Stimulated activated CD4-positive, alpha-beta T cell treated with anti-CD3 and anti-CD28 coated beads, Interleukin-4, amount 100 ng/mL, for 48 hours (primary cell): ENCODE measurements at places on chromosomes 11 and 22.
A peak's percentile ranks its signal among the peaks of the same experiment; 100 is the strongest.

DNA sequence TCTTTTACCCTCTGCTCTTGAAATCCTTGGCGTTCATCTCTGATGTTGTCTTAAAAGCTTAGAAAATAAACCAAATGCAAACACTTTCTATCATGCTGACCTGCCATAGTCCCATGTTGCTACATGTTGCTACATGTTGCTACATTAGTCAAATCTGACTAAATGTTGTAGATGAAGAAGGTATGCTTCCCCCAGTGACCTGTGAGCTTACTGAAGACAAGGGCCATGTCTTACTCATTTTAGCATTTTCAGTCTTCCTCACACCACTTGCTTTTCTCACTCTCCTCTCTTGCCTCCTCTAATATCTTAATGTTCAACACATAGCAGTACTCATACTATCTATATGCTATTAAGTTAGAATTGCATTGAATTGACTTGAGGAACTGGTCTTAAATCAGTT lies 346.4 kb upstream of the MTNR1B start:
- no peak for DNase-seq

DNA sequence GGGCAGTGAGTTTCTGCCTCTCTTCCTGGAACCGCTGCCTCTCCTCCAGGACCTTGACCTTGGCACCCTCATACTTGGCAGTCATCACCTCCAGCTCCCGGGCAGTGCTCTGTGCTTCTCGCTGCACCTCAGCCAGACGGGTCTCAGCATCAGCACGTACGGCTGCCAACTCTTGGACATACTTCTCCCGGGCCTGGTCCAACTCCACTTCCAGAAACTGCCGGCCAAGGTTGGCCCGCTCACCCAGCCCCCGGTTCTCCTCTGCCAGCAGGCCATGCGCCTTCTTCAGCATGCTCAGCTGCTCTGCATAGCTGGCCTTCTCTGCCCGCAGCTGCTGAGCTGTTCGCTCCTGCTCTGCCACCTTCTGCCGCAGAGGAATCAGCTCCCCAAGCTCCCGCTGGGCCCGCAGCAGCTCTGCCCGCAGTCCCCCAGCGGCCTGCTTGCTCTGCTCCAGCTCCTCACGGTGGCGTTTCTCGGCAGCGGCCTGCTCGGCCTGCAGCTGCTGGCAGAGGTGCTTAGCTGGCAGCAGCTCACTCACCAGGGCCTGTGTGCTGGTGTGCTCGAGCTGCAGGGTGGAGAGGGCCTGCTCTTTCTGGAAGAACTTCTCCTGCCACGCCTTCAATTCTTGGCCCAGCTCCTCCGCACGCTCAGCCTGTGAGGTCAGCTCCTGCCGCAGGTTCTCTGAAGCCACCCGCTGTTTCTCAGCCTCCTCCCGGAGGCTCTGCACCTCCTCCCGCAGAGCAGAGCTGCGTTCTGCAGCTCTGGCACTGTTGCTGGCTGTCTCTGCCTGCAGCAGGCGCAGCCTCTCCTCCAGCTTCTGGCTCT lies 14.4 kb downstream of the IL18BP start:
- no peak for DNase-seq

DNA sequence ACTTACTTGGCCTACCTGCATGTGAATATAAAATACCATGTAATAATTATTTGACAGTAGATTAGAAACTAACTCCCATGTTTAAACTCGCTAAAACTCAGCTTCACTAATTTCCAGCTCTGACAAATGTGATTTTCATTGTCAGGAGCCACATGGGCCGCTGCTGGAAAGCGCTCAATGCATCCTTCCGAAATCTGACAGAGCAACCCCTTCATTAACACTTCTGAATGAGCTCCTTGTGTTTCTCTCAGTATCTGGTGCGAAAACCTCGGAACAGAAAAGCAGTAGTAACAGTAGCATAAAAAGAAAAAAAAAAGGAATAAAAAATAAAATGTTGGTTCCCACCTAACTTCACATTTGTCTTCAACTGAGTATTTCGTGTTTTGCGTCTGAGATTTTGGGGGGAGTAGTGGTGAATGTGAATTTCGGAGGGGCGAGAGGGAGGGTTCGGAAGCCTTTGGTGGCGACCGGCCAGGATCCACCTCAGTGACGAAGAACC lies 710 bp downstream of the MTCH2 start:
- no peak for DNase-seq

DNA sequence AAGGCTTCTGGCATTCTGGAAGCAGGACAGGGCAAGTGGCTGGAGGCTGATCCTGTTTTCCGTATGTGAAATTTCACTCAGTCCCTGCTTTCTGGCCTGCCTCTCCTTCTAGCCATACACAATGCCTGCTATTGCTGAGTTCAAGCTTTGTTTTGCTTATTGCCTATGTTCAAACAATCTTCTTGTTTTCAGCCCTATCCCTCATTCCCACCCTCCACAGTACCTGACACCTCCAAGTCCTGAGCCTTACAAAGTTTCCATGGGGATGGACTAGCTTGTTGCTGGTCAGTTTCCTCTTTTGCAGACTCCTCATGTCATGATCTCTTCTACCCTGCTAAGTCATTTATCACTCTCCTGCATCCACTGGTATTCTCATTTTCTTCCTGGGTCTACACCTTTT lies 38.1 kb downstream of the FAM76B start:
- DNase-seq, result no peak

GRCh38 chr22:41123151-41123550 lies 30.8 kb downstream of the EP300 start:
- DNase-seq, result no peak

GRCh38 chr11:32430568-32431381 lies 4.6 kb downstream of the WT1 start:
- DNase-seq, result no peak

GRCh38 chr22:50416996-50417395 lies 57.8 kb downstream of the SBF1 start:
- no peak for DNase-seq

- DNase-seq, result no peak
These were observed 20.1 kb upstream of the SORL1 start for GRCh38 chr11:121431820-121432526.

GRCh38 chr22:49763138-49763537 lies 64.5 kb downstream of the BRD1 start:
- no peak for DNase-seq

- DNase-seq, result no peak
These were observed 105.6 kb downstream of the SLC1A2 start for GRCh38 chr11:35313760-35314153.

DNA sequence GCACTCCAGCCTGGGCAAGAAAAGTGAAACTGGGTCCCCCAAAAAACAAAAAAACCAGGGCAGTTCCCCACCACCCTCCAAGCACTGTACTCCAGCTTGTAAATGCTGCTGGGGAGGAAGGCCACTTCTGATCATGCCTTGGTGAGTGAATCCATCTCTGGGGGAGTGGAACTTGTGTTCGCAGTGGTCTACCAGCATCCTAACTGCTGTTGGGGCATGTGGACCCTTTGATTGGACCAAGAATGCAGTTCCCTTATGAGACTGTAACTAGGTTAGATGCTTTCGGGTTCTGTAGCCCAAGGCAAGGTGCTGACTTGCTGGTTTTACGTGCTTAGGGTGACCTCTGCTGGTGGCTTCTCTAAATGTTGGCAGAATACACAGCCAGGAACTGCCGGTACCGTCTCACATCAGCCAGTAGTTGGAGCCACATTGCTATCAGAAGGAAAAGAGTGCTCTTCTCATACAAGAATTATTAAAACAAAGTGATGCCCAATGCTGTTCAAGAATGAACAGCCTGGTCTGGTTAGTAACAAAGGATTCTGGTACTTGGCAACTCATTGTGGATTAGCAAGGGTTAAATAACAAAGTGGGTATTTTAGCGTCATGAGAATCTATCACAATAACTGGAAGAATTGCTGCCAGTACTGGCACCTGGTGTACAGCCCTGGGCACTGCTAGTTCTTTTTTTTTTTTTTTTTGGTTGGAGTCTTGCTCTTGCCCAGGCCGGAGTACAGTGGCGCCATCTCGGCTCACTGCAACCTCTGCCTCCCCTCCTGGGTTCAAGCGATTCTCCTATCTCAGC lies 13.0 kb downstream of the EIF1AD start:
- DNase-seq, result peak; percentile 87

GRCh38 chr11:130171534-130171933 lies 12.0 kb downstream of the ST14 start:
- no peak for DNase-seq

DNA sequence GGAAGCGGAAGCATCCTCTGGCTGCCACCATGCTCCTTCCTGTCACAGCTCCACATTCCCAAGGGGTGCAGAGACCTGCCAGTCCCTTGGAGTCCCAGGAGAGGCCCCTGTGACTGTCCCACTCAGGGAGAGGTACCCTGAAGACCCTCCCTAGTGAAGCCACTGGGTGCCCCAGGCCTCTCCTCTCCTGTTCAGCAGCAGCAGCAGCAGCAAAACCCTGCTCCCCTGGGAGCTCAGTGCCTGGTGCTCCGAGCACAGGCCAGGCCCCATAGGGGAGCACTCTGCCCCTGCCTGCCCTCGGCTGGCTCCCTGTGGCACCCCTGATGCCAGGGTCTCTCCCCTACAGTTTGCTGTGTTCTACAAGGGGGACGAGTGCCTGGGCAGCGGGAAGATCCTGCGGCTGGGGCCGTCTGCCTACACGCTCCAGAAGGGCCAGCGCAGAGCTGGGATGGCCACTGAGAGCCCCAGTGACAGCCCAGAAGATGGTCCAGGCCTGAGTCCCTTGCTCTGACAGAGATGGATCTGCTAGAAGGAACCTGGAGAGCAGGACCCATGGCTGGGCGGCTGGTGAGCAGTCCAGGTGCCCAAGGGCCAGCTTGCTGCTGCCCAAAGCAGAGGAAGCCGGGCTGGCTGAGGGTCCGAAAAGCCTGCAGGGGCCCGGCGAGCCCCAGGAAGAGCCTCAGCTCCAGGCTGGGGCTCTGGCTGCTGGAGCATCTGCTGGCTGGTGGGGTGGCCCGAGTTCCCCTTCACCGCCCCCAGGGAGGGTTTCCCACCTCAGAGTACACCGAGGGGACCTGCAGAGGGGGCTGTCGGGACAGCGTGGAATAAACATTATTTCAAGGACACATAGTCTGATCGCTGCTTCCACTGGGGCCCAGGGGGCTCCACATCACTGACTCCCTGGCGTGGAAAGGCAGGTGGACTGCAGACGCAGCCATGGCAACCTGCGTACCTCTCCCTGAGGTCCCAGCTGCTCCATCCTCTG lies 21.3 kb downstream of the TRMU start:
- no peak for DNase-seq

DNA sequence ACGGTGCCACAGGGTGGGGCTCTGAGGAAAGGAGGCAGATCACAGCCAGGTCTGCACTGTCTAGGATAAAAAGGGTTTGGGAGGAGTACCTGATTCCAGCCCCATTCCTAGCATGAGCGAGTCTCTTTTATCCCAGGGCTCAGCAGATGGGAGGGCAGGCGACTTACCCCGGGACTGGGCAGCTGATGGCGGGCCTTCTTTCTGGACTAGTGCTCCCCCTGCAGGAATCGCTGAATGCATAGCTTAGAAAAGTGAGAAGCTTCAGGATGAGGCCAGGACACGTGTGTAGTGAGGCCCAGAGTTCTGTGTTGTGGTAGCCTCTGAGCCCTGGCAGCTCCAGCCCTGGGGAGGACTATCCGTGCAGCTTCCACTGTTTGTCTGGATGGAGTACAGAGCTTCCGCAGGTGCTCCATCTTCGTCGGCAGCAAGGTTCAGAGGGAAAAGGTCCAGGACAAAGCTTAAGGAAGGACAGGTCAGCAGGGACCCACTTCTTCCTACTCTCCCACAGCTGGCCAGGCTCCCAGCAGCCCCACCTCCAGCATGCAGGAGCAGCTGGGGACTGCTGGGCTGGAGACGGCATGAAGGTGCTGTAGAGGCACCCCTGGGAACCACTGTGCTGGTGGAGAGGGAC lies 30.4 kb downstream of the COMMD9 start:
- peak; percentile 6 for DNase-seq

GRCh38 chr22:20128902-20129746 lies 2.5 kb upstream of the ZDHHC8 start:
- peak; percentile 26 for DNase-seq

- DNase-seq, result no peak
These were observed 73.8 kb downstream of the C11orf58 start for GRCh38 chr11:16812274-16812673.

DNA sequence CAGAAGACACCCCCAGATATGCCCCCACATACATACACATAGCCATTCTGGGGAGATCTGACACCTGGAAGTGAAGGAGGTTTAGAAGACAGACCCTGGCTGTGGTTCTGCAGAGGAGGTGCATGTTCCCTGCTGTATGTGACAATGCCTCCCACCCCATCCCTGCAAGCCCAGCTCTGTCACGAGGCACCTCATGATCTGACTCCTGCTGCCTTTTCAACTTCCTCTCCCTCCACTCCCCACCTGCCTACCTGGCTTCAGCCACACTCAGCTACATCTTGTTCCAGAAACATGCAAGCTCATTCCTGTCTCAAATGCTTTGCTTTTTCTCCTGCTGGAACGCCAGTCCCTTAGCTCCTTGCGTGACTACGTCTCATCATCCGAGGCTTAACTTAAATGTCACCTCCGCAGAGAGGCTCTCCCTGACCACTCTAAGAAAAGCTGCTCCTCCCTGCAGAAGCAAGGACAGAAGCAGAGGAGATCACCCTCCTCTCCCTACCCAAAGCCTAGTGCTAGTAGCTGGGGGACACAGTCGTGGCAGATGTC lies 114.5 kb downstream of the FEZ1 start:
- no peak for DNase-seq

DNA sequence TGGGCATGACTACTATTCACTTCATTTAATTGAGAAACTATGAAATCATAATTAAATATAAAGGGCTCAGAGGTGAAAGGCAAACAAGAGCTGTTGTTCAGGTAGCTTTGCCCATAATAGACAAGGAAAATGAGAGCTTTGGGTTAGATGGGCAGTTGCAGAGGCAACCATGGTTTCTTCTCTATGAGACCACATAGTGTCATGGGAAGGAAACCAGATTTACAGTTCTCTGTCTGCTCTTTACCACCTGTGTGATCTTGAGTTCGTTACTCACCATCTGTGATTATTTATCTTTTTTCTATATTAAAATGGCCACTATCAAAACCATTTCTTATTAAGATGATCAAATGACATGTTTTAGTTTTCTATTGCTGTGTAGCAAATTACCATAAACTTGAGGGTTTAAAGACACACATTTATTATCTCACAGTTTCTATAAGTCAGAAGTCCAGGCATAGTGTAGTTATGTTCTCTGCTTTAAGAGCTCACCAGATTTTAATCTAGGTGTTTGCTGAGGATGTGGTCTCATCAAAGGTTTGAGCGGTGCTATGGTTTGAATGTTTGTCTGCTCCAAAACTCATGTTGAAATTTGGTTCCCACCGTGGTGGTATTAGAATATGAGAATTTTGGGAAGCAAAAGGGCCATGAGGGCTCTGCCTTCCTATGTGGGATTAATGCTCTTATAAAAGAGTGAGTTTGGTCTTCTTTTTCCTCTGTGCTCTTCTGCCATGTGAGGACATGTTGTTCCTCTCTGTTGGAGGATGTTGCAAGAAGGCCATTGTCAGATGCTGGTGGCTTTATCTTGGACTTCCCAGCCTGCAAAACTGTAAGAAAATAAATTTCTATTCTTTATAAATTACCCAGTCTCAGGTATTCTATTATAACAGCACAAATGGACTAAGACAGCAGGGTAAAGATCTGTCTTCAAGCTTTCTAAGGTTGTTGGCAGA lies 38.2 kb downstream of the OR2AG2 start:
- no peak for DNase-seq

DNA sequence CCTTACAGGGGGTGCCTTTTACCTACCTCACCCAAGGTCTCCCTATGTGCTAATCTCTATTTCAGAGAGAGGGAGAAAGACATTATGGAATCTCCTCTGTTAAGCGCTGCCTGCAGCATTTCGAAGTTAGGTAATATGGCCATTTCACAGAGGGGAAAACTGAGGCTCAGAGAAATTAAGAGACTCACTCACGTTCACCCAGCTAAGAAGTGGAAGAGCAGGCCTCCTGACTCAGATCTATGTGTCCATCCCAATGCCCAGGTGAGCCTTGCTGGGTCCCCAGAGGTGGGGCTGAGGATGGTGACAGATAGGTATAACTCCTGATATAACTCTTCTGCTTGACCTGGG lies 147.0 kb downstream of the FBXO7 start:
- DNase-seq, result no peak
